GF-D8 (cell line): ENCODE measurements at places on chromosomes 7 and 10.

GRCh38 chr10:29908962-29909361, 150.4 kb downstream of the JCAD start:
- no peak for DNase-seq

- DNase-seq: peak; percentile 58
Observed at GRCh38 chr10:104246976-104247375, 7.7 kb upstream of the GSTO1 start.

GRCh38 chr10:89379103-89379502, 1.2 kb downstream of the IFIT1B start:
- no peak for DNase-seq

DNA sequence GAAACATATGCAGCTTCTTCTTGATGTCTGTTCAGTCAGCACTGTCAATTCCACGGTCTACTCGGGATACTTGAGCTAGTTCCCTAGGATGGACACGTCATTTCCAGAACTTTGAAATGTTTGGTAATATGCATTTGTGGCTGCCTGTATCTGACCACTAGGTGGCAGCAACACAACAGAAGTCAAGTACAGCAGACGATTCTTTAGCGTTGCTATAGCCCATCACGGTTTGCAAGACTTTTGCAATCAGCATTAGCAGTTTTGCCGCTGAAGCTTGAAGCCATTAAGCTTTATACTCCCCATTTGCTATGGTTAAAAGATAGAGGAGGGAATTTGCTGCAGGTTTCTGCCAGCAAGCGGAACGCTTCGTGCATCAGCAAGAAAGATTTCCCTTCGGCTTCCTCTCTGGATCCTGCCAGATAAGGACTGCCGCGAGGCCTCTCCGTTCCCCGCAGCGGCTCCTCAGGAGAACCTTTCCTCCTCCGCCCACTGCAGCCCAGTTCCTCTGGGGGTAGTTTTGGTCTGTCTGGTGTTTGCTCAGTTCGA, 63.5 kb downstream of the ABCC2 start:
- peak; percentile 55 for DNase-seq

DNA sequence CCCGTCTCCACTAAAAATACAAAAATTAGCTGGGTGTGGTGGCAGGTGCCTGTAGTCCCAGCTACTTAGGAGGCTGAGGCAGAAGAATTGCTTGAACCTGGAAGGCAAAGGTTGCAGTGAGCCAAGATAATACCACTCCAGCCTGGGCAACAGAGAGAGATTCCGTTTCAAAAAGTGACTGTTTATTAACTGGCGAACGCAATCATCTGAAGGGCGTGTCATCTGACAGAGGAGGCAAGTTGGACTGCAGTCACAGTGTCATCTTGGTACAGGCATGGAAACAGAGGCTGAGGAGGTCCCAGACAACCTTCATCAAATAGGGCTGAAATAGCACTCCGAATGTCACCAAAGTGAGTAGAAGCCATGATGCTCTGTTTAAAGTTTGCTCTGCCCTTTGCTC, 75.3 kb upstream of the NFE2L3 start:
- no peak for DNase-seq

DNA sequence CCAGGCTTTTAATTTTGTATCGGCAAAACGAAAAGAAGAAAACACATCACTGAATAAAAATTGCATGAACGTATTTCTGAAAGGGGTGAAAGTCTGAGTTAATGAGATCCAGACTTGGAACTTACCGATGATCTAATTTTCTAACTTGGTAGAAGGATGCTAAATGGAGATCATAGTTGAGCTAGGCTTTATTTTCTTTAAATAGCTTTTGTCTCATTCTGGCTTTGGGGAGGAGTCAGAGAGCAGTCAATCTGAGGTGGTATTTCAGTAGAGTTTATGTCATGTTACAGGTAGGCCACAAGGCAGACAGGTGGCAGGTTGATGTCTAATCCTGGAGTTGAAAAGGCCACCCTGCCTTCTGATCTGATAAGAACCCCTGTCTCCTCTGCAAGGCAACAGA, 161.9 kb downstream of the KIAA1217 start:
- DNase-seq: no peak

- no peak for DNase-seq
Observed at GRCh38 chr7:24058953-24059352, 225.0 kb upstream of the NPY start.

DNA sequence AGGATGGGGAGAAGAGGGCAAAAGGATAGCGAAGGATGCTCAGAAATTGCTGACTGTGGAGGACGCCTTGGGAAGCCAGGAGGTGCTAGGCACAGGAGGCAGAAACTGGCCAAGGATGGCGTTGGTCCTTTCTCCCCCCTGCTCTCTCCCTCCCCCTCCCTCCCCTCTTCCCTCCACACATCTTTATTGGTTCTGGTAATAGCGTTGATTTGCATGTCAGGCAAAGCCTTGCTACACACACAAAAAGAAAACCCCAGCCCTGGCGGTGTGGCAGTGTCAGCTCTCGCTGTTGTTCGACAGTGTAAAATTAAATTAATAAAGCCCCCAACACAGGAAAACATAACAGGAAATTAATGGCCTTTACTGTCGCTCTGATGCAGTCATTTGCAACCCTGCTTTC, 47.2 kb downstream of the PAX2 start:
- no peak for DNase-seq

DNA sequence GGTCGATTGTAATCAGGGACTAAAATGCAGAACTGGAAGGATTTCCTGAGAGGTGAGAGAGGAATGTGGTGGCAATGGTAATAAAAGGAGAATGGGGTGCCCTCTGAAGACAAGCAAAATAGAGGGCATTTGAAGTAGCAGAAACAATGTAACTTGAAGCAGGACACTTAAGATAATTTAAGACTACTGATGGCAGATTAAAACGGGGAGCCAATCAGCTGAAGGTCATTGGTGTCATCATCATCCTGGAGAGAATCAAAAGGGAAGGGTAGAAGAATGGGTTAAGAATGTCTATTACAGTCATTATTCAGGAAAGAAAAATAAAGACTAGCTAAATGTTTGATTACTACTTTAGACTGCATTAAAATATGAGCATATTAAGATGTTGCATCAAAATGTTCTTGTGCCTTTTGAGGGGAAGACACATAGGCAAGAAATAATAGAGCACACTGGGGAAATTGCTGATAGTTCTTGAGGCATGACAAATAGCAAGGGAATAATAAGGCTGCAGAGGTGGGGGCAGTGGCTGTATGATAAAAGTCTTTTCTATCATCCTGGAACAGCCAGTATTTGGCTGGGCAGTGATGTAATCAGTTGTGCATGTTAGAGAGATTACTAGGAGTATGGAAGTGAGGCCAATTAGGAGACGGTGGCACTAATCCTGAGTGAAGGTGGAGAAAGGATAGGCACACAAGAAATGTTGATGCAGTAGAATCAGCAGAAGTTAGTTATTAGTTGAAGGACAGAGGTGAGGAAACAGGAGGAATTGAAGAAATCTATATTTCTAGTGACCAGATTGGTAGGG, 60.2 kb downstream of the CCDC71L start:
- DNase-seq: no peak

- no peak for DNase-seq
Observed at GRCh38 chr10:107451047-107451446, 286.5 kb upstream of the SORCS1 start.

DNA sequence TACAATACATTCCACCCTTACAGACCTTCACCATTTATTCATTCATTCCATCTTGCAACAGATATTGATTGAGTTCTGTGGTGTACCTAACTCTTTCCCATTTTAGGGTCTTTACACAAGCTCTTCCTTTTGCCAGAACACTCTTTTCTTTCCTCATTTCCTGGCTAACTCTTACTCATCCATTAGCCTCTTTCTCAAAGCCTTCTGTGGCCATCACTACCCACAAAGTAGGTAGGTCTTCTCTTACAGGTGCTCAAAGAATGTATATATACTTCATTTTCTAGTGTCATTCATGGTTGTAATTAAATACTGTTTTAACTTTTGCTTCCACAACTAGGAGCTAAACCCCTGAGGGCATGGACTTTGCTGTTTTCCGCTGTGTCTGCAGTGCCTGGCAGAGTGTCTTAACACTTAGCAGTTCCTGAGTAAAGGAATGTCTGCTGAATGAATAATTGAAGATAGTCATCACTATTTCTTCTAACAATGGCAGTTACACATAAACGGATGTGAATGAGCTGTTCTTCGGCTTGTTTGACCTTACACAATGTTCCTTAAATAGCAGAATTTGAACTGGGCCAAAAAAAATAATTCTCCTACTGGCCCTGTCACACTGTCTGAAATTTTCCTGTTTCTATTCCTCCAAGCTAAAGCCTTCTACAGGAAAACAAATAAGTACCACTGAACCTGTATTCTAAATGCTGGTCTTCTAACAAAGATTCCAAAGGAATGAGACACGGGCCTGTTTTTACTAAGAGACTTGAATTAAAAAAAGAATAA, 15.1 kb downstream of the BCAP29 start:
- no peak for DNase-seq

DNA sequence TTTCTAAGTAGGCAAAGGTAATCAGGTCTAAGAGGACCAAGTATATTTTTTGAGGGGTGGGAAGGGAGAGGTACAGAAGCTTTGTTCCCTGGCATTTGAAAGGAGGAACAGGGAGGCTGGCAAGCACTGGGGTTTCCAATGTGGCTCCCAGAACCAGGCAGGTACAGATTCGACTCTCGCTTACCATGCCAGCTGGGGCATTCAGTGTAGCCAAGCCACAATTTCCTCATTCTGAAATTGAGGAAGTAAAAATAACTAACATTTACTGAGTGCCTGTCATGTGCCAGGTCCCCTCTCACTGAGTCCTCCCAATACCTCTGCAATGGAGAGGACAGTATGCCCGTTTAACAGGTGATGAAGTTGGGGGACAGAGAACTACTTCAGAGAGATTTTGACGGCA, 45.9 kb upstream of the BET1 start:
- peak; percentile 86 for DNase-seq

DNA sequence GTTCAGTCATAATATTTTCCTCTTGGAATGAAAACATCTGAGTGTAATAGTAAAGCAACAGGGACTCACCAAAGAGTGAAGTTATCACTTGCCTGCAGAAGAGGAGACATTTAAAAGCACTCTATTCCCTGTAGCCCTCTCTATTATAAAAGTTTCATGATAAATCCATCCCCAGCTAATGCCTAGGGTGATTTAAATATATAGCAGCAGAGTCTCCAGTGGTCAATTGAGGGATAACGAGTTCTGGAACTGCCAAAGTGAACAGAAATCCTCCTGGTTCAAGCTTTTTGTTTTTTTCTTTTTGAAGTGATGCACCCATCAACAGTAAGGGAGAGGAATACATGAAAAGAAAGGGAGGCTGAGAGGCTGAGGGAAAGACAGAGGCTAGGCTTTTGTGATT, 87.3 kb downstream of the EVX1 start:
- no peak for DNase-seq

GRCh38 chr10:97684866-97685394, 2.1 kb downstream of the AVPI1 start:
- no peak for DNase-seq

DNA sequence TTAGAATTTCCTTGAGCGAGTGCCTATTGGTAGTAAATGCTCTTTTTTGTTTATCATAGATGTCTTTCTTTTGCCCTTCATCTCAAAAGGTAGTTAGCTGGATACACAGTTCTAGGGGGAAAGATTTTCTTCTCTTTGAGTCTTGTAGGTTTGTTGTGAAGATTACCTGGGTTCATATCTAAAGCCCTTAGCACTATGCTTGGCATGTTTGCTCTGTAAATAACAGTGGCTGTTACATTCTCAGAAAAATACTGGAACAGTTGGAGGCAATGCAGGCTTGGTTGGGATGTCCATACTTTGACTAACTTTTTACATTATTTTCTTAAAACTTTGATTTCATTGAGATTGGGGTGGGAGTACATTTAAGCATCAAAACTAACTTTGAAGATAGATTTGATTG, 144.0 kb downstream of the AUTS2 start:
- no peak for DNase-seq

DNA sequence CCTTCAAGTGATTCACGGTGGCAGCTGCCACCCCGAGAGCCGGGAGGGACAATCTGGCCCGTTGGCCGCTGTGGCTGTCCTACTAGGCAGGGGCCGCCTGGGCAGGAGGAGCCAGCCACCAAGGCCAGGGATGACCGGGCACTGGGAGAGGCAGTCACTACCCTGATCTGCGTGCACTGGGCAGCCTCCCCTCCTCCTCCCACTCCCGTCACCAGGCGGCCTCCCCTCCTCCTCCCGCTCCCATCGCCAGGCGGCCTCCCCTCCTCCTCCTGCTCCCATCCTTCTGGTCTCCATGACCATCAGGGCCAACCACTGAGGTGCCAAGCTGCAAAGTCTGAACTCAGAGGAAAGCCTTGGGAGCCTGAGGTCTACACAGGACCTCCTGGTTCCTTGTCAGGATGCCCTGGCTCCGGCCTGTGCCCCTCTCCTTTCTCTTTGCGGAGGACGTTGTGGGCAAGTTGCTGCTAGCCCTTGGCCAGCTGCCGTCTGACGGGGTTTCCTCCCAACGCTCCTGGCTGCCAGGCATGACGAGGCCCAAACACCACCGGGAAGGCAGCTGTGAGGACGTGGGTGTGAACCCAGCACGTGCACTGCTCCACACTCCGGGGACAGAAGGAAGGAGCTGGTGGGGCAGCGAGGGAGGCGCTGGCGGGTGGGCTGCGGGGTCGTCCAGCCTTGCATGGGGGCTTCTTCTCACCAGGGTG, 131.1 kb downstream of the WDR37 start:
- no peak for DNase-seq

- no peak for DNase-seq
Observed at GRCh38 chr10:52644373-52645186, 128.0 kb downstream of the MBL2 start.

DNA sequence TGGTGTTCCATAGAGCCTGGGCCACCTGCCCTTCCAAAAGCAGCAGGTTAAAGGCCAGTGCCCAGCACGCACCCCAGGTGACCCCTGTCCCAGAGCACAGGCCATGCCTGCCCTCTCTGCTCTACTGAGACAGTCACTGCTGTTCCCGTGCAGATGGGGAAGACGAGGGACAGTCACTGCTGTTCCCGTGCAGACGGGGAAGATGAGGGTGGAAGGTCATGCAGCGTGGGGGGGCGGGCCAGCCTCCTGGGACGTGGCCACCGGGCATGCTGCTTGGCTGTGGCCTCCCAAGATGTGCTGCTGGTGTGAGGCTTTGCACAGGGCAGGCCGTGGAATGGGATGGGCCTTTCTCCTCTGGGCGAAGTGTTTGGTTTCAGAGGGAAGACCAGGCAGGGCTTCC, 18.4 kb downstream of the LRRC27 start:
- no peak for DNase-seq

DNA sequence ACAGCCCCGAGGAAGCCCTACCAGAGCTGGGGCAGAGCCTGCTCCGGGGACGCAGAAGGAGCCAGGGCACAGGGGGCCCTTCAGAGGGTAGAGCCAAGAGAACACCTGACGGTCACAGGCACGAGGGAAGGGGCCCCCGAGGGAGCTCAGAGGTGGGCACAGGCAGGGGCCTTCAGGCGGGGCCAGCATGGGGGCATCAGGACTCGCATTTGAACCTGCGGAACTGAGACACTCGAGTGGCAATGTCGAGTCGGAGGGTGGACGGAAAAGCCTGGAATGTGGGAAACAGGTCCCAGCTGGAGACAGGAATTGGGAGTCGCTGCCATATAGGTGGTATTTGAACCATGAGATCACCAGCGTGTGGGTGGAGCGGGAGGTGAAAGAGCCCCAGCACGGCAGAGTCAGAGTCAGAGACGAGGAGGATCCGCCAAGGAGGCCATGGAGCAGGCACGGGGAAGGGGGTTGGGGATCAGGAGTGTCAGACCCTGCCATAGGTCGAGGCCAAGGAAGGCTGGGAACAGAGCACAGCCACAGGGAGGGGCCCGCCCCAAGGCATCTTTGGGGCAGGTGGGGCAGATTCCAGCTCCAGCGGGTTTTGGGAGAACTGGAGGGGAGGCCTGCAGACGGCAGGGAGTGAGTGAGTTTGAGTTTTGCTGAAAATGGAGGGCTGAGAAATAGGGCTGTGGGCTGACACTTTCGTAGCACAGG, 13.8 kb downstream of the STK32C start:
- DNase-seq: no peak
